ENCODE measurements at places on chromosomes 12 and 14.
A peak's percentile ranks its signal among the peaks of the same experiment; 100 is the strongest.

DNA sequence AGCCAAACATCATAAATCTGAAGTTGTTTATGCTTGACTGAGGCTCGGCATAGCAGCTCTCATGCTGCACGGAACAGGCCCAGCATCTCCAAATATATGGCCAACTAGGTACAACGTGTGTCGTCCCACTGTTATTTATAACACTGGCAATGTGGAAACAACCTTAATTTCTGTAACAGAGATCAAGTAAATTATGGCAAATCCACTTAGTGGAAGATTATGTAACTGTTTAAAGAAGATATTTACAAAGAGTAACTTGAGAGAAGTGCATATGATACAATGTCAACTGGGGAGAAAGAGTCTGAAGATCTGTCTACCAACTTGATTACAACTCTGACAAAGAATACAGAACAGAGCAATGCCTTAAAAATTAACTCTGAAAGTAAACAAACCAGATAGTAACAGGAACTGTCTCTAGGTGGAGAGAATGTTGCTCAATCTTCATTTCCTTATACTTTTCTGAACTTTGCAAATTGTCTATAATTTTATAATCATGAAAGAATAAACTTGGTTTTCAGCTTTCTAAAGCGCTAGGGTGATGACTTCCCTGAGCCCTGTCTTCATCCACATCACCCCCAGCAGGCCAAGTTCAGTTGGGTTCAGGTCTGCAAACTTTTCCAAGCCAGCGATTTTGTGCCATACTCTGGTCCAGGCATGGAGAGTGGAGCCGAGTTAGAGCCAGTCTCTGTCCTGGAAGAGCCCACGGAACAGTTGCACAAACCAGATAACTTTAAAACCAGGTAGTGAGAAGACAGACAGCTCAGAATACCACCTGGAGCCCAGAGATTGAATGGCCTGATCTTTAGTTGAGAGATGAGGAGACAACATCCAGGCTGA lies 44.3 kb upstream of the BDKRB2 start:
- no peak for DNase-seq

DNA sequence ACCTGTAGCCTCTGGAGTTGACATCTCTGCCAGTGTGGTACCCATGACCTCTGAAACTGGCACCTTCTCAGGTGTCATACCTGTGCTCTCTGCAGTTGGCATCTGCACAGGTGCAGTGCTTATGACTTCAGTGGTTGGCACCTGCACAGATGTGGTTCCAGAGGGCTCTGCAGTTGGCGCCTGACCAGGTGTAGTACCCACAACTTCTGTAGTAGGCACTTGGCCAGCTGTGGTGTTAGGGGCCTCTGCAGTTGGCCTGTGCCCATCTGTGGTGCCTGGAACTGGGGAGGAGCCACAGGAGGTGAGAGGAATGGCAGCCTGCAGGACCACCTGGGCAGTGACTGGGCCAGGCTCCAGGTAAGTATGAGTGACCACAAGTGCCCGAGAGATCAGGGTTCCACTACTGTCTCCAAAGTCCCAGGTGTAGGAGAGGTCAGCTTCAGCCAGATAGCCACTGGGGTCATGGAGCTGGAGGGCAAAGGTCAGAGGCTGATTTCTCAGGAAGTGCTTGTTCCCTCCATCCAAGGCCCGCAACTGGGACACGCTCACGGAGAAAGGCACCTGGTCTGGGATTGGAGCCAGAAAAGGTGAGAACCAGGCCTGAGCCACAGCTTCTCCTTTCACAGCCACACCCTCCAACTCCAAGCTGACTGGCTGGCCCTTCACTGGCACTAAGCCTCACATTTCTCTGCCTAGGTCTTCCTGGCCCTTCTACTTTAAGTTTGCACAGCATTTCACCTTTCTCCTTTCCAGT lies 8.6 kb downstream of the PMEL start:
- no peak for DNase-seq

- no peak for DNase-seq
Measured at GRCh38 chr14:66041582-66041981, 444.6 kb upstream of the CCDC196 start.

DNA sequence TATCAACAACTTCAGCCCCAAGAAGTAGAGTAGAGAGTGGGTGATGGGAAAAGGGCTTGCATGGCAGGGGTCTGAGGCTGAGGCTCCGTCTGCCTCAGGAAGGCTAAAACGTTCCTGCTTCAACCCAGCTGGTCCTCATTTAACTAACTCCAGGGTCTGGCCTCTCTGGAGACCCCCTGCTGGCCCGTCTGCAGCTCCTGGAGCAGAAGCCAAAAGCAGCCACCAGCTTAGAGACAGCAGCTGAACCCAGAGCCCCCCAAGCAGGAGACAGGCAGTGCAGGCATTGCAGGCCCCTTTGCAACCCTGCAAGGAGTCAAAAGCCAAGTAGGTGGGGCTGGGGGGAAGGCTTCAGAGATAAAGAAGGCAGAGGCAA lies 25.1 kb upstream of the LTBP2 start:
- no peak for DNase-seq

DNA sequence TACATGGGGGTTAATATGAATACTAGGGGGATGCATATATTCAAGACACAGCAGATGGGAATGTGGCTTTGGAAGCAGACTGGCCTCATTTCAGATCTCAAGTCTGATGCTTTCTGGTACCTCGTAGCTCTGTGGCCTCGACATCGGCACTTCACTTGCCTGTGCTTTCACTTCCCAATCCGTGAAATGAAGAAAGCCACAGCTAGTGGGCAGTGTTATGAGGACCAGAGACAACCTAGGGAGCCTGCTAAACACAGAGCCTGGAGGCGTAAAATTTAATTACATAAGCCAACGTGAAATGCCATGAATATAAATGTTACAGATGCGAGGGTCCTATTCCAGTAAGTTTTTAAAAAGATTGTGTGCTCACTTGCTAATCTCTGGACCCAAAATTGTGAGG lies 286.0 kb downstream of the TMEM132D start:
- DNase-seq, result no peak

DNA sequence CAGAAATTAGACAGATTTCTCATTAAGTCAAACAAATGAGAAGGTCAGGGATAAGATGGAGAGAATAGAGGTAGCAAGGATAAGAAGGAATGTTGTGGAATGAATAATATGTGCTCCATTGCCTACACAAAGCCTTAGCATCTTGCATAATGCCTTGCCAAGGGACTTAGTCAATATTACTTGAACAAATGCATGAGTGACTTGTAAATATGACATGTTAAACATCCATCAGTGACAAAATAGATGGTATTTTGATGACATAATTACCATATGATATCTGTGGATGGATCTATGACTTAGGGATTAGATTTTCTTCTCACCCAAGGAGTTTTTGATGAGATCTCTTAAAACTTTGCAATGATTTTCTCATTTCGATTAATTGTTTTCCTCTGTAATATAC lies 194.1 kb upstream of the RASSF8 start:
- DNase-seq, result no peak

- DNase-seq, result no peak
Measured at GRCh38 chr14:64918216-64918615, 4.0 kb downstream of the CHURC1 start.

- peak; percentile 45 for DNase-seq
Measured at GRCh38 chr12:563250-563781, 99.9 kb downstream of the NINJ2 start.

DNA sequence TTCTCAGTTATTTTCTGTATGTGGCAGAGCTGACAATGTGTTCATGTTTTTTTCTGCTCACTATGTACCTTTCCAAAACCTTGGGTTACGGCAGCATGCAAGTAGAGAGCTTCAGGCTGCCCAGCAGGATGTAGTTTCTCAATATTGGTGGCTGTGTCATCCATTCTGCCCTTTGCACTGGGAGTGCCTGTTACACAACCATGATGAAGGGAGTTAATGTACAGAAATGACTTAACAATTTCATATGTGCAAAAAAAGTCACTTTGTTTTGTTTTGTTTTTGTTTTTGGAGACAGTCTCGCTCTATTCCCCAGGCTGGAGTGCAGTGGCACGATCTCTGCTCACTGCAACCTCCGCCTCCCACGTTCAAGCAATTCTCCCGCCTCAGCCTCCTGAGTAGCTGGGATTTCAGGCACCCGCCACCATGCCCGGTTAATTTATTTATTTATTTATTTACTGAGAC lies 6.1 kb upstream of the CNIH1 start:
- DNase-seq, result no peak

GRCh38 chr12:81079280-81080076 lies 1.6 kb downstream of the ACSS3 start:
- no peak for DNase-seq

DNA sequence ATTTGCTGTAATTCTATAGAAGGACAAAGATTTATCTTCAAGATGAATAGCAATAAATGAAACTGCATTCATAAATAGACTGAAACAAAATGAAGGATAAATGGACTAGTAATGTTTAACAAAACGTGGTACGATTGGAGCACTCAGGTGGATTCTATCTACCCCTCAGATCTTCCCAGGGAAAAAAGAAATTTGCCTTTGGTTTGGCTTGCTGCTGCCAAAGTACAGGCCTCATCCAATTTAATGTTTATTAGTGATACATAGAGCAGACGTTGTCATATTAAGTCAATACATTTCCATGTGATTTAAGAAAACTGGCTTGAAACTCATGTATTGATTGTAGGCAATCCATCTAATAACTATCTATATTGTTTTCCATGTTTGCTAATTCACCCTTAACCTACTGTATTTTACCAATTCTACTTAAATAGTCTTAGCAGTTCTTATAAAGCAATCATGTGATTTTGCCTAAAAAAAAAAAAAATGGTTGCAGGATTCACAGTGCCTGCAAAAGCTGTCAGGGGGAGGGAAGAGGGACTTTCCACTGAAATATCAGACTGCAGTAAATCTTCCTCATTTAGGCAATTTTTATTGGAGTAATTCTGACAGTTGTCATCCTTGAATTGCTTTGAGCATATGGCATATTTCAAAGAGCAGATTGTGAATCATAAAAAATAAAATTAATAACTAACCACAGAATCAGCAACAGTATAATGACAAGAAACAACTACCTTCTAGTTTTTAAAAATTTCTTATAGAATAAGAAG lies 242.2 kb upstream of the NPAS3 start:
- no peak for DNase-seq

GRCh38 chr14:59148334-59148900 lies 40.0 kb upstream of the DAAM1 start:
- DNase-seq, result no peak

GRCh38 chr12:131260954-131261353 lies 307.2 kb downstream of the ADGRD1 start:
- no peak for DNase-seq

DNA sequence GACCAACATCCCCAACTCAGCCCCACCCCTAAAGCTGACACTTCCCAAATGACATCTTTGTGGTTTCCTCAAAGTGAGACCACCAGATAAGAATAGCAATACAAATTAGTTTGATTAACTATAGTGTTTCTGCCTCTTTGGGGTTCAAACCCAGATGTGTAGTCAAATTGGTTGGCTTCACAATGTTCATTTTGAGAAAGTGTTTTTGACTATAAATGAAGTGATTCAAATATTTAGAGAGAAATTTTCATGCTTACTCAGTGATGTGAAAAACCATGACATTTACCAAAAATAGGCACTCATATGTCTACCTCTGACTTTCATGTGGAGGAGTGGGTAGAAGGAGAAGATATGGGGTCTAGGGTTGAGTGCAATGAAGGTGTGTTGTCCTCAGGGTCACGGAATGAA lies 218.4 kb downstream of the BCAT1 start:
- no peak for DNase-seq
